Stimulated activated CD4-positive, alpha-beta T cell treated with anti-CD3 and anti-CD28 coated beads, Interleukin-12 subunit alpha, Interleukin-12 subunit beta, amount 100 ng/mL, for 48 hours (primary cell): ENCODE measurements at places on chromosomes 4 and X.

- peak; percentile 1 for DNase-seq
Observed at GRCh38 chr4:85370400-85371032, 104.4 kb upstream of the ARHGAP24 start.

GRCh38 chr4:53778155-53778554 is 186.9 kb upstream of the LNX1 start:
- DNase-seq, result no peak

- DNase-seq, result no peak
Observed at GRCh38 chr4:13262816-13263215, 221.3 kb downstream of the RAB28 start.

DNA sequence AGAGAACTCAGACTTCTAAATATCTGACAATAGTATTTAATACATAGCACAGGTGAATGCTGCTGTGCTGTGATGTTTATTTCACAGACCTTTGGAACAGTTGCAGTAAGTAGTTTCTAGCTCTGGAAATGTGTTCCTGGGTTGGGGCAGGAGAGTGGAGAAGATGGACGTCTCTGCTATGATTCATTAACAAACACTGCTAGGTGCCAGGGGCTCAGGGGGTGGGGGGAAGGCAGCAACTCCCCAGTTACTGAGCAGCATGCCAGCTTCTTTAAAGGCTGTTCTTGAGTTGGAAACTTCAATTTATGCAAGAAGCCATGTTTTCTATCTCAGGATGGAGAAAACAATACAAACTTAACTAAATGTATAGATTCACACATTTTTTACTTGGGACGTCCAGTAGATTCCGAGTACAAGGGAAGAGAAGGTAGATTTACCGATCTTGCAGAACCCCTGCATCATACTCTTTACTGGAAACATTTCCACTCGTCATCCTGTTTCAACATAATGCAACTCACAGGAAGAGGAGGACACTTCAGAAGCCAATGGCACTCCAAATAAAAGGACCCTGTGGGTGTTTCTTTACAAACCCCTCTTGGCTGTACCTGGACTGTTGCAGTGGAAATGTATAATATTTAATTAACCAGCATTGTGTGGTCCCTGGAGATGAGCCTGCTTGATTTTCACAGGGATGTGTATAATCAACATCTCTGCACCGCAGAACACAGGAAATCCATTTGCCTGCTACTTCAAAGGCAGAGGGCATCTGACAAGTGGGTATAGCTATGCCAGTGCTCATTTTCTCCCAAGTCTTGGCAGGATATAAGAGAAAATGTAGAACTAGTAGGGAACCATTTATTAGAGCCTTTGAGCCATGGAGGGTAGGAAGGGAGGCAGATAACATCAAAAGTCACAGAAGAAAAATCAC is 171.4 kb downstream of the SH3KBP1 start:
- no peak for DNase-seq

DNA sequence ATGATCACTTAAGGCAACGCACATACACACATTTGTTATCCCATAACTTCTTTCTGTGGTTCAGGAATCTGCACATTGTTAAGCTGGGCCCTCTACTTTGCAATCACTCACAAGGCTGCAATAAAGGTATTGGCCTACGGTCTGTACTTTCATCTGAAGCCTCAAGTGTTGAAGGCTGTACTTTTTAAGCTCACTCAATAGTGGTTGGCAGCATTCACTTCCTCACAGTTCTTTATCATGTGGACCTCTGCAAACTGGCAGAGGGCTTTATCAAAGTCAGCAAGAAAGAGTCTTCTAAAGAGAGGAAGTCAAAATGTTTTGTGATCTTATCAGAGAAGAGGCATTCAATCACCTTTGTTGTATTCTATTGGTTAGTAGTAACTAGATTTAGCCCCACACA is 301.4 kb upstream of the EPHA5 start:
- DNase-seq, result no peak

GRCh38 chr4:151012820-151013219 is 2.3 kb downstream of the LRBA start:
- no peak for DNase-seq

DNA sequence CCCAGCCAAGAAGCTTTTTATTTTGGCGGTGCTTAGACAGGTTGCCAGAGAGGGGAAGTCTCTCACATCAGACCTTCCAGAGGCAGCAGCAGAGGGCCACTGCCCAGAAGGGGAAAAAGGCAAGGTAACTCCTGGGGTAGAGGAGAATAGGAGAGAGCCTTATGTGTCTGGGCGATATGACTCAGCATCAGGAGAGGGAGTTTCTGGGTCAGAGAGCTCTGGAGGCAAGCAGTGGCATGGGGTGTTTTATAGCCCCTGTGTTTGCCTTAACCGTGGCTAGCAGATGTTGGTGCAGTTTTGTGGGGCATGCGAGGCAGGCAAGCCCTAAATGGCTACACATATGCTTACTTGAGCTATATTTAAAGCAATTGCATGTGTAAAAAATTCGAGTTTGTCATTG is 8.3 kb upstream of the ZXDB start:
- DNase-seq, result no peak

DNA sequence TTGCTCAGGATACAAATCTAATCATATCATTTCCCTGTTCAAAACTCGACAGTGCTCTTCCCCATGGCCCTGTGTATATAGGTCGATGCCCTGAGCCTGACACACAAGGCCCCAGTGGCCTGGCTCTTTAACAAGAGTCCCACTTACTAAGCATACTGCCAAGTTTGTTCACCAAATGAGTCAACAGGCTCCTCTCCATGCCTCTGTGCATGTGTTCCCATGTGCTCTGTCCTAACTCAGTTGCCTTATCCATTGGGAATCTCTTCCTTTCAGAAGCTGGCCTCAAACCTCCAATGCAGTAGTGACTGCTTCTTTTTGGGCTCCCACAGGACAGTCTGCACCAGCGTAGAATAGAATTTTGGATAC is 18.9 kb upstream of the CXCR3 start:
- no peak for DNase-seq

DNA sequence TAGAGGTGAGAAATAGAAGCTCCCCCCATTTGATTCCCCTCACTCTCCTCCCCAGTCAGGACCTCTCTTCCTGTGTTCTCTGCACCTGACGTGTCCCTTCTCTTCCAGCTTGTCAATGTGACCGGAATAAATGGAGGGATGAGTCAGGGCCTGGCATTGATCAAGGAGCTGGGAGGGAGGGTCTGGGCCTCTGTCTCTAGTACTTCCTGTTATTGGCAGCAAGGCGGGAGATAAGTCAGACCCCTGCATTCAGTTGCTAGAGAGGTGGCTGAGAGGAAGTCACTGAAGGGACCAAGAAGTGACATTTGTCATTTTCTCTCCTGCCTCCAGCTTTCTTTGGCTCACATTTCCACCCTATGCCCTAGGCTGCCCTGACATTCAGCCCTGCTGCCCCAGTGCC is 35.1 kb upstream of the ZNF41 start:
- no peak for DNase-seq

DNA sequence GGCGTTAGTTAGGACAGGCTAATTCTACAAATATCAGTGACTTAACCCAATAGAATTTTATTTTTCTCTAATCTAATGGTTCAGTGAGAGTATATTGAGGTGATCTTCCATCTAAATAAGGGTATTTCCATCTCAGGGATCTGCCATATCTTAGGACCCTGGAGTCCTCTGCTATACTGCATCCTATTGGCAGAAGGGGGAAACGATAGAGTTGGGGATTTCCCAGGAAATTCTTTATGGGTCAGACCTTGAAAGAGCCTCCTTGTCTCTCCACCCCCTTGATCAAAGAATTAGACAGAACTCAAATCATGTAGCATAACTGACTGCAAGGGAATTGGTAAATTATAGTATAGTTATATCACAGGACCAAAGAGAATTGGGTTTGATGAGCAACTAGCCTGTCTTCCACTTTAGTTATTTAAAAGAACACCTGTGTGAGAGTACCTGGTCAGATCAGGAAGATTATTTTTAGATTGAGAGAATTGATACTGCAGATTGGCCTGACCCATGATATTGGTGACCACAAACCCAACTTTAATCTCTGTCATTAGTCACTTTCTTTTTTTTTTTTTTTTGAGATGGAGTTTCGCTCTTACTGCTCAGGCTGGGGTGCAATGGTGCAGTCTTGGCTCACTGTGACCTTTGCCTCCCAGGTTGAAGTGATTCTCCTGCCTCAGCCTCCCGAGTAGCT is 25.6 kb downstream of the SMARCA5 start:
- DNase-seq, result no peak

- no peak for DNase-seq
Observed at GRCh38 chr4:126776361-126776760, 856.4 kb upstream of the INTU start.
